ENCODE measurements at places on chromosomes 7 and 10. TPM values are rescaled to one million over a fixed set of nuclear protein-coding genes. Genes with fewer than 3 reads are reported as not detected.
A peak's percentile ranks its signal among the peaks of the same experiment; 100 is the strongest.

DNA sequence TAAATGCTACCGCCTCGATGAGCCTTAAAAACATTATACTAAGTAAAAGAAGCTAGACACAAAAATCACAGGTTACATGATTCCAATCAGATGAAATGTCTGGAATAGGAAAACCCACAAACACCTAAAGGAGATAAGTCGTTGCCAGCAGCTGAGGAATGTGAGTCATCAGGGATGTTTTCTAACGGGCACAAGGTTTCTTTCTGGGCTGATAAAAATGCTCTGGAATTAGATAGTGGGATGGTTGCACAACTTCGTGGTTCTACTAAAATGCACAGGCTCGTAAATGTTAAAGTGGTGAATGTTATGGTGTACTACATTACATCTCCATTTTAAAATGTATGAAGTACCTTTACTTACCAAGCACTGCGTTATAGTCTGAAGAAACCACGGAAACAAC lies 9.7 kb downstream of the ABLIM1 start:
- no peak for DNase-seq

DNA sequence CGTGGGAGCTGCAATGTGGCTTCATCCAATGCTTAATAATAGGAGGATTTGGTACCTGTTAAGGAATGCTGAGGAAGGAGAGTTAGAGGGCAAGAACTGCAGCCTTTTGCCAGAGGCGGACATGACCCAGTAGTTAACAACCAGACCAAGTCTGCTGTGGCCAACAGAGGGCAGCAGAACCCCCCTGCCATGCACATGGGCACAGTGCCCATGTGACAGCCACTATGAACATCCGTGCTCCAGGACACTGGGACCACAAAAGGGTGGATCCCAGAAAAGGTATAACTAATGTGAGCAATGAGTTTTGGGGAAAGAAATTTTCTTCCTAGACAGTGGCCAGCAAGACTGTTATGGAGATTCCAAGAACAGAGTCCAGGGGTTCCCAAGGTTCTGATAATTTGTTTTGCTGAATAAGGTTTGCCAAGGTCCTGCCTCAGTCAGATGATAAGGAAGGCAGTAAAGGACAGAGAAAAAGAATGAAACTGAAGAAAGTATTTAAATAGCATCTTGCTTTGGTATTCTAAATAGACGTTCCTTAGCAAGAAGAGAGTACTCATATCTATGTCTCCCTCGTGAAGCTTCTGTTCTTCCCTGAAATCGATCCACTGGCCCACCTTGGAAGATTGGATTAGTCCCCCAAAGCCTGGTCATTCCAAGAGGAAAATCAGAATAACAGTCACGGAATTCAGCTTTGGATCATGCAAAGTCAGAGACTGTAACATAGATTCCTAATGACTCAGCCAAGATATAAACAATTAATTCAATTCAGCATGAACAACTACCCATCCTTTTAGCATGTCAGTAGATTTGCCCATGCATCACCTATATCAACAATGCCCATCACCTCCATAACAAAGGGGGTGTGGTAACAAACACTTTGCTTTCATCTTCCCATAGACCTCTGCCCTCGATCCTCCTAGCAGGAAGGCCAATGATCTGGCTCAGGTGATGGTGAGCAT lies 56.0 kb downstream of the LGI1 start:
- DNase-seq = peak; percentile 62

GRCh38 chr7:73314271-73314670 lies 5.6 kb upstream of the NSUN5 start:
- DNase-seq = peak; percentile 76

- no peak for DNase-seq
Observed at GRCh38 chr10:130188195-130189175, 52.3 kb downstream of the GLRX3 start.

DNA sequence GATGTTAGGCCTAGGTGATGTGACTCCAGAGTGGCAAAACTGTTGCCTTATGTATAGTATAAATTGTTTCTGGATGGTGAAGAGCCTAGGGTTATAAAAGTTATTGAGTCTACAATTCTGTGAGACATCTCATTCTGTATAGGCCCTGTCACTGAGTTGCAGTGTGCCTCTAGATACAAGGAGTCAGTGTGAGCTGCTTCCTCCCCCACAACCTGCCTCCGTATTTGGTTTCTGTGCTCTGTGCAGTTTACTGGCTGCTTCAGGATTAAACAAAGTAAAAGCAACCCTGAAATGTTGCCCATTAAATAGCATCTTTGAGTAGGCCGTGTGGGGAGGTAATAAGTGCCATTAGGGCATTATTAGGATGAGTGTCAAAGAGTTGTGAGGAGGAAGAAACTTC lies 1.9 kb upstream of the IFRD1 start:
- no peak for DNase-seq

DNA sequence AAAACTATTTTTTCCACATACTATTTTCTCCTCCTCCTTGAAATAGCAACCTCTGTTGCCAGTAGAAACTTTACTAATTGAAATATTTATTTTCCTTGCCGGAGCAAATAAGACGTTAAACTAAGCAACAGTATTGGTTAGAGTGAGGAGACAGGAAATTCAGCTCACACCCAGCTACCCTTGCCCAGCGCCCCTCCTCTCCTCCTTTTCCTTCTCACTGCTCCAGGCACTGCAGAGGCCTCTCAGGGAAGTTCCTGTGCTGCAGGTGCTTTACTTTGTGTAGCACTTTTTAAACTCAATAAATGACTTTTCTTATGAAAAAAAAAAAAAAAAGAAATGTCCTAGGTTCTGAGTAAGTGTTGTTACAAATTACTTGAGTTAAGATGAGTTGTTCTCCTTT lies 134.0 kb downstream of the SEMA3E start:
- no peak for DNase-seq

- no peak for DNase-seq
Observed at GRCh38 chr10:37053476-37053875, 71.9 kb upstream of the ANKRD30A start.

SLC16A12 gene
- not detected for total RNA-seq

CSTF2T gene
- 21.4 TPM for total RNA-seq

ALOX5 gene
- total RNA-seq = not detected

BCCIP gene
- 146 TPM for total RNA-seq

NYAP1 gene
- 23.0 TPM for total RNA-seq

GIMAP1 gene
- not detected for total RNA-seq

OPALIN gene
- total RNA-seq = not detected

Data from G401 (cell line).